SW 1271 (cell line): ENCODE measurements at places on chromosomes 1 and 21.

- DNase-seq: peak; percentile 50
Measured at GRCh38 chr1:202343652-202344349, 2.1 kb upstream of the UBE2T start.

DNA sequence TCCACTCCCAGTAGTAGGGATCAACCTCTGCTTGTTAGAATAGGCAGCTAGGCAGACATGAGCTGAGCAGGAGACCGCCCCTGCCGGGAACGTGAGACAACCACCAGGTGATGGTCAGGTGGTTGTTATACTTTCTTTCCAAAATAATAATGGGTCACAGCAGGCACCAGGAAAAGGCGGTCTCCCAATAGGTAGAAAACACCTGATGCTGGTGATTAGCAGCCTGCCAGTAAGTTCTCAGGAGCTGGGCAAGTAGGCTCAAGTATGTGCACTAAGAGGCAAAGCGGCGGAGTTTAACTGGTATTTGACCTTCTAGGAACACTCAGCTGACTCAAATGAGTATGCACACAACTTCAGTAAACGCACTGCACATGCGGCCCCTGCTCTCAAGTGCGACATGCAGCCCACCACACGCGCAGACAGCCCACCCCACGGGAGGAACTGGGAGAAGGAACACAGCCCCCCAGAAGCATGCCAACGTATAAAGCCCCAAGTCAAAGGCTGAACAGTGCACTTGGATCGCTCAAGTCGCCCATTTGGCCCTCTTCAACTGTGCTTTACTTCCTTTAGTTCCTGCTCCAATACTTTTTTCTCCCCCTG is 80.0 kb downstream of the DESI2 start:
- no peak for DNase-seq

DNA sequence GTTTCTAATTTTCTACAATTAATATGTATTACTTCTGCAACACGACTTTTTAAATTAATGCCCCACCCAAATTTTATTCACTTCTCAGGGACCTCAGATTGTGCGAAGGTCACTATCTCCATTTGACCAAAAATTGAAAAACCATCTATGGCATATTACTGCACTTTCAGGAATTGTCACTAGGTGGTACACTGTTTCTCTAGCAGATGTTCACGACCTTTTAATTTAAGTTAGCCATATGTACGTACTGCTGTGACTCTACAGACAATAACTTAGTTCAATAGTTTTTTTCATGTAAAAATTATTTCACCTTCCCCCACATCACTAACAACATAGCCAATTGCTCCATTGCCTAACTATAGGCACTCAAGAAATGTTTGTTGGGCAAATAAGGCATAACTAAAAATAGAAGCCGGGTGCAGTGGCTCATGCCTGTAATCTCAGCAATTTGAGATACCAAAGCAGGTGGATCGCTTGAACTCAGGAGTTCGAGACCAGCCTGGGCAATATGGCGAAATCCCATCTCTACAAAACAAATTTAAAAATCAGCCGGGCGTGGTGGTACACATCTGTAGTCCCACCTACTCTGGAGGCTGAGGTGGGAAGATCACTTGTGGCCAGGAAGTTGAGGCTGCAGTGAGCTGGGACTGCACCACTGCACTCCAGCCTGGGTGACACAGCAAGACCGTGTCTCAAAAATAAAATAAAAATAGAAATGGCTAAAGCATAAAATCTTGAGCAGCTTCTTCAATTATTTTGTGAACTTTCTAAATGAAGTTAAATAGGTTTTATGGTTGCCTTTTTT is 75.7 kb upstream of the PKN2 start:
- DNase-seq: no peak

DNA sequence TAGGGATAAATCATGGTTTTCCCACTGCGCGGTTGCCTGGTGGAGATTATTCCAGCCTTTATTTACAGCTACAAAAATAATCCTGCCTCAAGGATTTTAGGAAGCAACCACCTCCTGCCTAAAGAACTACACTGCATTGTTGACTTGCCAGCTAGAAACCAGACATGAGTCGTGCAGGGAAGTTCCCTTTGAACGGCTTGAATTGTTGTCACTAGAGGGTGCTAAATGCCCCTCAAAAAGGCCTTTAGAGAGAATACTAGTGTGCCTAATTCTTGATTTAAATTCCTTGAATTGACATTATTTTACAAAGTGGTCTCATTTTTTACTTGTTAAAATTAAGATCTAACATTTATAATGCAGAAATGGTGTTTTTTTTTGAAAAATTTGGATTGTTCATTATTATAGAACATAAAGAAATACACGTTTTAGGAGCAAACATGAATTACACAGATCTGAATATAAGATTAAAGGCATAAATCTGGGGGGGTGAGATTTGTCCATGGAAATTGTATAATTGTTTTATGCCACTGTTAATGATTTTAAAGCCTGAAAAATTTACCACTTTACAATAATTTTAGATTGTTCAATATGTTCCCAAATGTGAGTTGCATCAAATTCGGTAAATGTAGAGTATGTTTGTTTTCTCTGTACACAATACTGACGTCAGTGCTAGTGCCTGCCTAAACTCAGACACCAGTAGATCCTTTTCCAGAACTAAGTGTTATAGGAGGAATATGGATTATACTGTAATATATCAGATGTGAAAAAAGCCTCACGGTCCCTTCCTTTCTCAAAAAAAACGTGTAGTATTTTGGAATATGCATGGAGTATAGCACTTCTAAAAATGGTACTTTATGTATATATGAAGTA is 7.6 kb upstream of the ERG start:
- DNase-seq: peak; percentile 22

GRCh38 chr1:5947978-5948680 is 44.1 kb downstream of the NPHP4 start:
- no peak for DNase-seq

GRCh38 chr1:58874757-58875755 is 91.2 kb upstream of the JUN start:
- DNase-seq: no peak

DNA sequence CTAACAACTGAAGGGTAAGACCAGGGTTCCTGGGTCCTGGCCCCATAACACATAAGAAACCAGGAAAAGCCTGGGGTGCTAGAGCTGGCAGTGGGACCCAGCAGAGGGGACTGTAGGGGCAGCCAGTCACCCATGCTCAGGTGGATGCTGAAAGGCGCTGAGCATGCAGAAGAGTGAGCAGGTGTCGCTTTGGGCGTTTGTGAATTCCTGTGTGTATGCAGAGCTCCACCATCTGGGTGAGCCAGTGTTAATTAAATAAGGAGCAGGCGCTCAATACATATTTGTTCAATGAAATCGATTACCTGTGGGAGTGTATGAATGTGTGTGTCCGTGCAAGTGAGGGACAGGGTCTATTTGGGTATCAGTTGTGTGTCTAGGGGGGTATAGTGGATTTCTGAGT is 499 bp downstream of the C1QA start:
- DNase-seq: no peak

GRCh38 chr21:46048926-46049889 is 48.7 kb upstream of the COL6A2 start:
- DNase-seq: no peak

GRCh38 chr1:238558156-238558555 is 667.4 kb upstream of the ZP4 start:
- DNase-seq: no peak

GRCh38 chr1:109947582-109948284 is 36.8 kb upstream of the AHCYL1 start:
- no peak for DNase-seq

- no peak for DNase-seq
Measured at GRCh38 chr1:189673217-189673616, 804.4 kb downstream of the BRINP3 start.

DNA sequence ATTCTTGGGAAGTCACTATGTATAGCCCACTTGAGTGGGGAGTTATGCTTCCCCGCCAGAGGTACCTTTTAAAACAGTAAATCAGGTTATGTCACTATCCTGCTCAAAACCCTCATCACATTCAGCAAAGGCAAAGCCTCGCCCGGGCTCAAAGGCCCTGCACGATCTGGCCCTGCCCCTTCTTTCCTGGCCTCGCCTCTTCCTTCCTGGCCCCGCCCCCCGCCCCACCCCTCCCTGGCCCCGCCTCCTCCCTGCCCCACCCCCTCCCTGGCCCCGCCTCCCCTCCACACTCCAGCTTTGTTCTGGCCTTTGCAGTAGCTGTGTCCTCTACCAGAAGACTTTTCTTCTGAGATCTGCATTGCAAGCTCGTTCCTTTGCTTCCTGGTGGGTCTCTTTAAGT is 6.6 kb downstream of the LDLRAD2 start:
- no peak for DNase-seq

DNA sequence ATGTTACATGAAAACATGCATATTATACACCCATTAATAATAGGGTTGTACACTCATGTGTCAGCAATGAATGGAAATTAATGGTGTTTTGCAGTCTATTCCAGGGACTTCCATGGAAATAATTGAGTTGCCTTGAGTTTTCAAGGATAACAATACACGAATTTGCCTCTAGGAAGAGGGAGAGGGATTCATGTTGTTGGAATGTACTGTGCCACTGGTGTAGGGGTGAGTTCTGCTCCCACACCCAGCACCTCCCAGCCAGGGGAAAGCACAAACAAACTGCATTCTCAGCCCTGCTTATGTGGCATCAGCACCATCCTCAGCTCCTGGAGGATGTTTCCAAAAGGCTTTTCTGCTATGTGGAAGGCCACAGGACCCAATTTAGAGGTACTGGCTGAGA is 57.8 kb downstream of the BCAR3 start:
- DNase-seq: no peak

- DNase-seq: no peak
Measured at GRCh38 chr1:66261364-66261763, 272.6 kb upstream of the SGIP1 start.

GRCh38 chr1:156063997-156064285 is 3.0 kb downstream of the RAB25 start:
- DNase-seq: no peak

DNA sequence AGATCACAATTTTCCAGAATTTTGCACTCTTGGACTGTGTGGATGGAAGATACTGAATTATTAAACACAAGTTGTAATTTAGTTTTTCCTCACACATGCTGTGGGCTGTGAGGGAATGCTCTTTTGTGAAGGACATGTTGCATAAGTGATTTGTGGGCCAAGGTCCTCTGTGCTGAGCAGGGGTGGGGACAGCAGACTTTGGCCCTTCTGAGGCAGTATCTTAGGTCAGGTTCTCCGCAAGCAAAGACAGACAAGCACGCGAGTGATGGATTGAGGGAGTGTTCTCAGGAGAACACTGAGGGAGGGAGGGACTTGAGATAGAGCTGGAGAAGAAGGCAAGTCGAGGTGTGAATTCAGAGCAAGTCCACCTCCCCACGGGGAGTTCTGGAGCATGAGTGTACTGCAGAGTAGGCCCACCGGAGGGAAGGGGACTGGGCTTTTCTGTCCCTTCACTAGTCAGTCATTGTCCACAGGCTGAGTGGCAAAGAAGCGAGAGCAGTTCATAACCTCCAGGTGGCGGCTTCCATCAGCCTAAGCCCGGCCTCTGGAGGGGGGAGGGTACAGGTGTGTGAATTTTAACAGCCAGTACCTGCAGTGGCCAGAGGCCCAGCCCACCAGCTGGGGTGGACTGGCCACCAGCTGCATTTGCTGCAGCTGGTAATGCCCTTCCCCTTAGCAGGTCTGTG is 19.1 kb upstream of the CD101 start:
- no peak for DNase-seq

- DNase-seq: no peak
Measured at GRCh38 chr1:217164403-217164802, 441.2 kb upstream of the ESRRG start.

- DNase-seq: peak; percentile 14
Measured at GRCh38 chr1:54052431-54052933, 522 bp downstream of the TMEM59 start.

DNA sequence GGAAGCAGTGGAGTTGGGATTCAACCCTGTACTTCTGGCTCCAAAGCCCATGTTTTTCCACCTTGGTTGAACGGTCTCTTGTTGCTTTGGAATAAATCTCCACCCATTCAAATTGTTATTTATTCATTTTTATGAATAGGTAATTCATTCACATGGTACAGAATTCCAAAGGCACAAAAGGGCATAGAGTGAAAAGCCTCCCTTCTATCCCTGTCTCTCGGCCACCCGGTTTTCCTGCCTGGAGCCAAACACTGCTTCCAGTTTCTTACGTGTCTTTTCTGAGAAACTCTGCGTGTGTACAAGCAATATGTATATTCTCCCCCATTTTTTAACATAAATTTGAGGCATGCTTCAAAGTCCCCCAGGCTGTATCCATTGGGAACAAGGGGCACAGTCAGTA is 3.9 kb downstream of the EXTL1 start:
- DNase-seq: no peak

GRCh38 chr21:44992608-44993031 is 52.8 kb downstream of the SLX9 start:
- DNase-seq: no peak

- DNase-seq: no peak
Measured at GRCh38 chr1:197776351-197777105, 1.2 kb upstream of the DENND1B start.

DNA sequence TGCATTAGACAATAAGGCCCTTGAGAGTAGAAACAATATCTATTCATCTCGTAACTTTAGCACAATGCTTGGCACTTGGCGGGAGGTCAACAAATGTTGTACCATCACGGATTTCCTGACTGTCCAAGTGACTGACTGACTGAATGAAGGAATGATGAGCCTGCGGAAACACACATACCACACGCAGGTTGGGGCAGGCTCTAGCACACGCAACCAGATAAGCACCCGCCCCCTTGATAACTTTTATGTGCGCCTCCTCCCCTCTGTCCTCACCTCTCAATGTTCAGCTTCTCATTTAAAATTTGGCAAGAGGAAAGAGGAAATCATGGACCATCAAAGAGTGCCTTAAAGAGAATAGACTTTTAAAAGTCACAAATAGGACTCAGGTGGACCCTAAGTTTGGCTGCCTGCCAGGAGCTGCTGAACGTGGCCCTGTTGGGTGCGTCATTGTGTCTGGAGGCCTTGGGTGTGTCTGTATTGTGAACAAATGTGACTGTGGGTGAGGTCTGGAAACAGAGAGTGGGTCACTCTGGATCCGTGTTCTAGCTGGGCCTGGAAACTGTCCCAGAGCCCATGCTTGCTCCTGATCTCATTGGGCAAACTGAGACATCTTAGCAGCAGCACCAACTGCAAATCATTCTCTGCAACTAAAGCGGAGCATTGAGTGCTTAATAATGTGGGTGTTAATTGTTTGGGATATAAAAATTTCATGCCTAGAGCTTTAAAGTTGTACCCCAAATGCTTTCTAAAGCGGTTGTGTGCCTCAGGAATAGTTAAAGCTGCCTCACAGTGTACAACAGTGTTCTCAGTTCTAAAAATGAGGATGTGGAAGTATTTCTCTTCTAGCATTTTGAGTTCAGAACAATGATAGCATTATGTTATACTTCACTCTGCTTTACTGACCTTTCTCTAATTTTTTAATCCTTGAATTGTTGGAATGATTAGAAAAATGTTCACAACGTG is 47.6 kb upstream of the ABCG1 start:
- no peak for DNase-seq

- DNase-seq: no peak
Measured at GRCh38 chr1:200006711-200007110, 20.8 kb upstream of the NR5A2 start.

- no peak for DNase-seq
Measured at GRCh38 chr1:61341426-61341825, 259.1 kb downstream of the NFIA start.

- DNase-seq: no peak
Measured at GRCh38 chr1:48035371-48036141, 38.4 kb upstream of the TRABD2B start.

GRCh38 chr1:73772941-73773340 is 425.0 kb downstream of the LRRIQ3 start:
- DNase-seq: no peak
